ENCODE measurements at places on chromosomes 7 and 10.

DNA sequence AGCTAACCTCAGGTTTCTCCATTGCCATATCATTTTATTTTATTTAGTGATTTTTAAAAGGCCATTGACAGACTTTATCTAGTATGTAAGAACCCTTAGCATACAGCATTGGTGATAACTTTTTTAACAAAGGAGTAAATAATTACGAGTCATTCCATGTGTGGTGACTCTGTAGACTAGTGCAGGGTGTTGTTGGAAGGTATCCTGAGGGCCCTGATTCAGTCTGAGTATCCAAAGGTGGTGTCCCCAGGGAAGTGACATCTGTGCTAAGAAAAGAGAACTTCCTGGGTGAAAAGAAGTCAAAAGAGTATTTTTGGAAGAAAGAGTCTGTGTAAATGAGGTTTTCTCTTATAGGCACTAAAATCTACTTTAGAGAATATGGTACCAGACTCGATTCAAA lies 308.4 kb downstream of the C7orf25 start:
- peak; percentile 9 for DNase-seq

DNA sequence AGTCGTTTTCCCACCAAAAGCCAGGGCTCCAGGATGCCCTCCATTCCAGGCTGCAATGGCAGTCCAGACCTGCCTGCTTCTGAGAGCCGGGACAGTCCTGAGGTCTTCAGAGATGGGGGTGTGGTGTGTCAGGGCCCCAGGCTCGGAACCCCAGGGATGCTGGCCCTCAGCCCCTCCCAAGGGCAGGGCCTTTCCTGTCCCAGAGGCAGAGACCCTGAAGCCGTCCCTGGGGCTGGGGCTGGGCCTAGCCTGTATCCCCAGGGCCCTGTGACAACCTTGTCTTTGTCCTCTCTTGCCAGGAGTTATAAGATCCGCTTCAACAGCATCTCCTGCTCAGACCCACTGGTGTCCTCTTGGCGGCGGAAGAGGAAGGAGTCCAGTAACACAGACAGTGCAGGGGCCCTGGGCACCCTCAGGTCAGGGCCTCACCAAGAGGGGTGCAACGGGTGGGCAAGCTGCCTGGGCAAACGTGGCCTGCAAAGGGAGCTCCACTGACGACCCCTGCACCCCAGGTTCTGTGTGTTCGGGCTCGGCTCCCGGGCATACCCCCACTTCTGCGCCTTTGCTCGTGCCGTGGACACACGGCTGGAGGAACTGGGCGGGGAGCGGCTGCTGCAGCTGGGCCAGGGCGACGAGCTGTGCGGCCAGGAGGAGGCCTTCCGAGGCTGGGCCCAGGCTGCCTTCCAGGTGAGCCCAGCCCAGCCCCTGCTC lies 15.9 kb downstream of the NOS3 start:
- DNase-seq = no peak

DNA sequence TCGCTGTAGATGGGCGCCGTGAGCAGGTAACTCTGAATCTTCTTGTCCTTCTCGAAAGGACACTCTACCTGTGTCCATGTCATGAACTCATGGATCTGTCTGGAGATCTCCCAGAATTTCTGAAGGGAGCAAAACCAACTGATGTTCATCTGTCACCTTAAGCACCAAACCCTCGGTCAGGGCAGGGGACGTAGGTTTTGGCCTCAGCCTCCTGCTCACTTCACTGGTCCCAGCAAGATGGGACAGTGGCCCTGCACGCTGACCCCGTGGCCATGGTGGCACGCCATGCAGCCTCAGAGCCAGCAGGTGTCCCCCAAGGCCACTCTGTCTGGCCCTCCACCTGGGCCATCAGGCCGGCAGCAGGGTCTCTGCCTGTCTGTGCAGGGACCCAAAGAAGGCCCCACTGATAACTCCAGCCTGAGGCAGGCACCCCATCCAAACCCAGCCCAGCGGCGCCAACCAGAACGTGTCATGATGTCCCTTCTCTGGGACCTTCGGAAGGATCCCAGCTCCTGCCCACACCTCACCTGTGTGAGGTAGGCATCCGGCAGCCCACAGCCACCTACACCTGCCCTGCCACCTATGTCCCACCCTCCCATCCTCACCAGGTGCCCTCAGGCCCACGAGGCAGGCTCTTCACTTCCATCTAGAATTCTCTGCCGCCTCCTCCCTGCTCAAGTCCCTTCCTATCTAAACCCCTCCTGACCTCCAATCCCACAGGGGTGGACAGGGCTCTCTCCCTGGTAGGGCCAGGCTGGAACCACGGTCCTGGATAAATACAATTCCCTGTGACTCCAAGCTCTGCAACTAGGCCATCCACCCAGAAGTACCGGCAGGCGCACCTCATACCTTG lies 59.0 kb downstream of the CSGALNACT2 start:
- DNase-seq = no peak

DNA sequence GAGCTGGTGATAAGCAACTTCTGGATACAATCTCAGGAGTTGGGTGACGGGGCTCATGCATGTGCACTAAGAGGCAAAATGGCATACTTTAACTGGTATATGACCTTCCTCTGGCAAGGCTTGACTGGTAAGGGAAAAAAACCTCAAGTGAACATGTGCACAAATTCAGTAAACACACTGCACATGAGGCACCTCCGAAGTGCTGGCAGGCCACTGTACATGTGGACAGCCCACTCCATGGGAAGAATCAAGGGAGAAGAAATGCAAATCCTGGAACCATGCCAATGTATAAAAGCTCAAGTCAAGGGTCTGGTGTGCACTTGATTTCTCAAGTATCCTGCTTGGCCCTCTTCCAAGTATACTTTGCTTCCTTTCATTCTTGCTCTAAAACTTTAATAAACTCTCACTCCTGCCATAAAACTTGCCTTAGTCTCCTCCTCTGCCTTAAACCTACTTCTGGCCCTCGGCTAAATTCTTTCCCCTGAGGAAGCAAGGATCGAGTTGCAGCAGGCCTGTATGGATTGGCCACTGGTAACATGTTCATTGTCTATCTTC lies 167.2 kb downstream of the RAMP3 start:
- no peak for DNase-seq

Data from mammary epithelial cell (primary cell).